ENCODE measurements at places on chromosomes 2 and 18. TPM values are rescaled to one million over a fixed set of nuclear protein-coding genes. Genes with fewer than 3 reads are reported as not detected.

GRCh38 chr18:78241535-78242253 is 737.9 kb upstream of the SALL3 start:
- no peak for DNase-seq

GRCh38 chr2:55519938-55520885 is 694 bp downstream of the CFAP36 start:
- peak; percentile 63 for DNase-seq

DNA sequence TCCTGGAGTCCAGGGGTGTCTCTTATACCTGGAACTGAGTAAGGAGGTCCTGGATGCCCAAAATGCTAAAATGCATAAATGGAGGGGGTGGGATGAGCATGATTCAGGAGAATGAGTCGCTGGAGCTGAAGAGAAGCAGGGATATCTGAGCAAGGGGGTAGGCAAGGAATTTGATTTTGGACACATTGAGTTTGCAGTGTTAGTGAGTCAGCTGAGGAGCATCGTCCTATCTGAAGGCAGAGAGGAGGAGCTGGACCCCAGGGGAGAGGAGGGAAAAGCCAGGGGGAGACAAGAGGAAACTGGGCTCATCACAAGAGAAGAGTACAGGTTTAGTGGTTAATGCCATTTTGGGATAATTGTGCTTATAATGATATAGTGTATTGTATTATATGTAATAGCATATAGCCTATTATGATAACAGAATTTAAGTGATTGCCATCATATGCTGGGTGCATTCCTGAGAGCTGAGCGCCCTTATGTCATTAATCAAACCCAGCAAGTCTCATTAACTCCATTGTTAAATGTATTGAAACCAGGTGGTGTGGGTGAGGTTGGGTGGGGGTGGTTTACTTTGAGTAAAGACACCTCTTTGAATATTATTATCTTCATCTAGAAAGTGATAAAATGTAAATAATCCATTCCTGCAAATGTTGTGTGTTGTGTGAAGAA is 12.4 kb downstream of the EHD3 start:
- DNase-seq: no peak

DNA sequence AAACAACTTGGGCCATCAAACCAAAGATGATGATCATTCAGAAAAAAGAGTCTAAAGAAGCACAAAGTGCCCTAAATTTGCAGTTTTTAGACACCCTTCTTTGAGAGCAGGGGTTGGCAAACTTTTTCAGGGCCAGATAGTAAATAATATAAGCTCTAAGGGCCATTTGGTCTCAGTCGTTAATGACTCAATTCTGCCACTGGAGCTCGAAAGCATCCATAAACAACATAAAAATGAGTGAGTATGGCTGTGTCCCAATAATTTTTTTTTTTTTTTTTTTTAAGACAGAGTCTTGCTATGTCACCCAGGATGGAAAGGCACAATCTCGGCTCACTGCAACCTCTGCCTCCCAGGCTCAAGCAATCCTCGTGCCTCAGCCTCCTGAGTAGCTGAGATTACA is 152.3 kb downstream of the DTNB start:
- DNase-seq: no peak

- DNase-seq: no peak
These were observed 183.3 kb upstream of the SESTD1 start for GRCh38 chr2:179447839-179448447.

GRCh38 chr2:17148407-17149145 is 369.7 kb downstream of the RAD51AP2 start:
- no peak for DNase-seq

DNA sequence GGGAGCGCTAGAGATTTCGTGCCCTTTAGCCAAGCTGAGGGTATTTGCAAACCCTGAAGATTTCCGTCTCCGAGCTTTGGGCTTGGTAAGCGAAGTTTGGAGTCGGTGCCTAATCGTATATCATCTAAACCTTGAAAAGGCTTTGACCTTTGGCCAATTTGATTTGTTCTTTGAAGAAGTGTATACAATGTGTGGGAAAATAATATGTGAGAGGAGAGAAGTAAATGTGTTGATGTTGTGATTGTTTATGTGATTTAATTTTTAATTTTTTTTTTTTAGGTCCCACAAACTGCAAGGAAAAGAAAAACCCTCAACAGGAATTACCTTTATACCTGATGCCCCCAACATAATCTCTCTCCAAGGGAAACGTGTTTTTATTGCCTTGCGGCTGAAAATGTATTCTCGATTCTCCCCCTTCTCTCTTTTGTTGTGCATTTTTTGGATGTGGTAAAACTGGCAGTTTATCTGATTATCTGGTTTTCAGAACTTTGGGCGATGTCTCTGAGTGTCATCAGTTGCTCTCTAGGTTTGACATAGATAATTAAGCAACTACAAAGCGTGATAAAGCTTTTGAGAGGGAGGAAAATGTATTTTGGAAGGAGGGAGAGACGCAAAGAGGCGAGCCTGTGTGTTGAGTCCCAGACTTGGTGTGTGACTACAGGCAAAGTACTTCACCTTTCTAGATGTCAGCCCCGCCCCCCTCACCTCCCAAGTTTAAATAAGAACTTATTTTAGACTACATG is 912 bp upstream of the FBXO11 start:
- peak; percentile 65 for DNase-seq

DNA sequence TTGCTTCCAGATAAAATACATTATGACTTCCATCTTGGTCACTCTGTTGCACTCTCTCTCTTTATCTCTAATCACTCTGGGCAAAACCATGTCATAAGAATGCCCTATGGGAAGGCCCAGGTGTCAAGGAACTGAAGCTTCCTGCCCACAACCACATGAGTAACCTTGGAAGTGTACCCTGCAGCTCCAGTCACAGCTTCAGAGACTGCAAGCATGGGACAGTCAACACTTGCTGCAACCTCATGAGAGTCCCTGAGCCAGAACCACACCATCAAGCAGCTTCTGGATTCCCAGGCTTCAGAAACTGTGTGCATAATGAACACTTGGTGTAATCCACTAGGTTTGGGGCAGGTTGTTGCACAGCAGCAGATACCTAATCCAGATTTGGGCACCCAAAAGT is 121.1 kb upstream of the BCL2L11 start:
- DNase-seq: no peak

GRCh38 chr2:19158211-19158610 is 200.2 kb downstream of the OSR1 start:
- DNase-seq: no peak

- no peak for DNase-seq
These were observed 110.2 kb downstream of the ANTXR1 start for GRCh38 chr2:69123182-69123581.

- DNase-seq: peak; percentile 31
These were observed 11.5 kb upstream of the ALPP start for GRCh38 chr2:232367016-232367415.

GRCh38 chr2:216756435-216756834 is 61.1 kb upstream of the IGFBP5 start:
- no peak for DNase-seq

DNA sequence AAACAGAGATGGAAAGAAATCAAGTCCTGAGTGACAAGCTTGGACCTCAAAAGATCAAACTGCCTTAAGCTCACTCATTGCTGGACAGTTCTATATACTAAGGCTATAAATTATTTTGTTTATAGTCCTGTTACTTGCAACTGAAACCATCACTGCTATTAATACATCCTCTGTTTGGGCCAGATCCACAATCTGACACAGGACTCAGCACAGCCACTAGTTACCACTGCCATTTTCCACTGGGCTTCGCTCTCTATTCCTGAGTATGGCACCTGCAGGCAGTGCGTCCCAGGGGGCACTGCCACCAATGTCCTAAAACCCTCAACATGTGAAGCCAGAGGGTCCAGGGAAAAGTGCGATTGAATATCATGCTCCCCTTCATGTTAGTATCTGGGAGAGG is 52.3 kb downstream of the CYP26B1 start:
- DNase-seq: no peak

Gene UGP2
- 121 TPM for total RNA-seq

Gene GRP
- total RNA-seq: not detected

Gene IL36A
- total RNA-seq: not detected

Gene TSGA10
- 11.0 TPM for total RNA-seq

Data from sciatic nerve (tissue), 2 donors.